Panc1 (cell line): ENCODE measurements at places on chromosomes 16 and 17. TPM values are rescaled to one million over a fixed set of nuclear protein-coding genes. Genes with fewer than 3 reads are reported as not detected.

- peak overlapping the region; percentile 30 for H3K4me3 ChIP-seq
- peaks cover 26% of the 10 kb centered on the region for H3K4me1 ChIP-seq
- DNase-seq: no peak
- no peaks in the 10 kb centered on the region for H3K27me3 ChIP-seq
Measured at GRCh38 chr17:44219108-44219615, 313 bp downstream of the UBTF start.

GRCh38 chr16:31472709-31473203 lies 804 bp downstream of the TGFB1I1 start:
- peaks cover 6% of the 10 kb centered on the region; the same call in 1 of the 2 replicates for H3K4me1 ChIP-seq
- H3K36me3 ChIP-seq: peaks cover 3% of the 10 kb centered on the region; the same call in 1 of the 2 replicates
- no peaks in the 10 kb centered on the region for H3K27me3 ChIP-seq

Gene NOXO1
- total RNA-seq: 4.0 TPM

GRCh38 chr17:78781893-78782304 lies at the start of gene CYTH1:
CYTH1 (minus strand) TSS chr17:78782273; CDS start chr17:78782223, 50 bp downstream.
- H3K4me3 ChIP-seq: peak within 1 kb of the TSS; percentile 77
- no peaks in the 10 kb centered on the region; the same call in 1 of the 2 replicates for H3K36me3 ChIP-seq
- DNase-seq: no peak
- H3K4me1 ChIP-seq: peaks cover 12% of the 10 kb centered on the region
- peak within 1 kb of the TSS; percentile 95 for H3K27ac ChIP-seq
- no peaks in the 10 kb centered on the region for H3K27me3 ChIP-seq

Gene KRTAP2-1
- total RNA-seq: not detected

DNA sequence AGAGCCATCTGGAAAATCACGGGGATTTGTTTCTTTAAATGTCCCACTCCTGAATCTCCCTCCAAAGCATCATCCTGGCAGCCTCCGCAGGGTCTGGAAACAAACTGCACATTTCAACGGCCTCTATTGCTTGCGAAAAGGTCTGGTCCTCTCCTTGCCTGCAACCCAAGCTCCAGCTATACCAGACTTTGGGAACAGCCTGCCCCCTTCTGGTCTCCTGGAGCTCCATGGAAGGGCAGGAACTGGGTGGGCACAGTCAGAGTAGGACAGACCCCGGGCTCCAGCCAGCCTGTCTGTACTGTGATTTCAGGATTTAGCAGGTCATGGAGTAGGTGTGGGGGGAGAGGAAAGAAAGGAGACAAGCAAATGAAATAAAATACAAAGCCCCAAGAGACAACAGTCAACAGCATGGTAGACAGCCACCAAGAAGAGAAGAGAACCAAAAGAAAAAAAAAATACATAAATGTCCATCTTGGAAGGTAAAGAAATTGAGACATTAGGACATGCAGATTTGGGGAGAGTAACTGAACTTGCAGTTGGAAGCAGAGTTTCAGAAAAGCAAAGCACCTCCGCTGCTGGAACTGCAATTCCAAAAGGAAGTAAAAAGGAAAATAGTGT lies 2.7 kb downstream of the XYLT1 start:
- DNase-seq: no peak
- peaks cover 36% of the 10 kb centered on the region for H3K27me3 ChIP-seq
- H3K4me1 ChIP-seq: peaks cover 7% of the 10 kb centered on the region

DNA sequence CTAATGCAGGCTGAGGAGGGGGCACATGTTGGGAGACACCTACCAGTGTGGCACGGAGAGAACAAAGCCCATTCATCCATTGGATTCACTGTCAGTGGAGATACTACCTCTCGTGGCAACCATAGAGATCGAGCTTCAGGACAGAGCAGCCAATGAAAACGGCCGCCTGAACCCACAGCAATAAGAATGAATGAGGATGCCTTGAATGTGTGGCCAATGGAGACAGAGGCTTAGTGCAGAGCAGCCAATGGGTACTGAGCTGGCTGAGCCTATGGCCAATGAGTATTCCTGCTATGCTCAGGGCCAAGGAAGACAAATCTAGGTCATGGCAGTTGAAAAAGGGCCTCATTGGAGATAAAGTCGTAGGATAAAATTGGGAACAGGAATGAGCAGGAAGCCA lies 10.9 kb downstream of the ARHGEF15 start:
- H3K4me3 ChIP-seq: no peak overlapping the region
- no peaks in the 10 kb centered on the region for H3K4me1 ChIP-seq
- H3K27me3 ChIP-seq: no peaks in the 10 kb centered on the region
- DNase-seq: no peak
- no peaks in the 10 kb centered on the region for H3K36me3 ChIP-seq
